ENCODE measurements at places on chromosomes 4 and X. TPM values are rescaled to one million over a fixed set of nuclear protein-coding genes. Genes with fewer than 3 reads are reported as not detected.

PRDX4 gene
- 215 TPM for total RNA-seq

EREG gene
- total RNA-seq, result 2.0 TPM

TLR1 gene
- total RNA-seq, result under 0.01 TPM

PNMA5 gene
- total RNA-seq, result not detected

CUL4B gene
- total RNA-seq, result 29.5 TPM

GYG2 gene
- total RNA-seq, result 2.0 TPM

KIAA1210 gene
- not detected for total RNA-seq

HTR2C gene
- not detected for total RNA-seq

TRIM61 gene
- 0.25 TPM for total RNA-seq

ANOS1 gene
- total RNA-seq, result 1.6 TPM

FRMPD3 gene
- under 0.01 TPM for total RNA-seq

PABPC5 gene
- 0.76 TPM for total RNA-seq

HNRNPH2 gene
- 29.7 TPM for total RNA-seq

SORCS2 gene
- total RNA-seq, result 1.3 TPM

TAF7L gene
- total RNA-seq, result under 0.01 TPM

ERCC6L gene
- 0.25 TPM for total RNA-seq

KDR gene
- under 0.01 TPM for total RNA-seq

SHROOM4 gene
- total RNA-seq, result 6.0 TPM

CENPE gene
- 11.2 TPM for total RNA-seq

MMRN1 gene
- total RNA-seq, result not detected

ARMCX2 gene
- total RNA-seq, result 41.4 TPM

IL3RA gene
- total RNA-seq, result 0.25 TPM

GPR119 gene
- not detected for total RNA-seq

DCLK2 gene
- total RNA-seq, result 23.2 TPM

MAGED4 gene
- 82.9 TPM for total RNA-seq

APLN gene
- not detected for total RNA-seq

SH3D19 gene
- 19.1 TPM for total RNA-seq

FRG2 gene
- total RNA-seq, result not detected

TBX22 gene
- not detected for total RNA-seq

PRR32 gene
- not detected for total RNA-seq

FHDC1 gene
- 2.2 TPM for total RNA-seq

FGB gene
- 35.5 TPM for total RNA-seq

DDX60 gene
- 9.5 TPM for total RNA-seq

NDNF gene
- 1.6 TPM for total RNA-seq

DAPP1 gene
- under 0.01 TPM for total RNA-seq

NR3C2 gene
- 2.4 TPM for total RNA-seq

IDUA gene
- 2.0 TPM for total RNA-seq

ZNF732 gene
- total RNA-seq, result 0.38 TPM

PFKFB1 gene
- not detected for total RNA-seq

CORIN gene
- 0.49 TPM for total RNA-seq

HSFX2 gene
- total RNA-seq, result not detected

FGFBP2 gene
- total RNA-seq, result not detected

SMR3B gene
- total RNA-seq, result not detected

ANKRD50 gene
- 13.7 TPM for total RNA-seq

EIF4E gene
- total RNA-seq, result 36.1 TPM

REELD1 gene
- total RNA-seq, result not detected

CCNQ gene
- 33.3 TPM for total RNA-seq

ADH1B gene
- total RNA-seq, result not detected

HSFX3 gene
- not detected for total RNA-seq

CEP44 gene
- total RNA-seq, result 3.7 TPM

TBC1D8B gene
- 1.9 TPM for total RNA-seq

PRDM5 gene
- 4.9 TPM for total RNA-seq

PASD1 gene
- total RNA-seq, result not detected

EXOC1L gene
- not detected for total RNA-seq

RASGEF1B gene
- total RNA-seq, result 3.7 TPM
